ENCODE measurements at places on chromosomes 1 and 21.

GRCh38 chr1:221573756-221574155 is 168.1 kb downstream of the DUSP10 start:
- no peak for DNase-seq

GRCh38 chr1:151058692-151059091 is 730 bp downstream of the CDC42SE1 start:
- DNase-seq: no peak

GRCh38 chr1:164183854-164184635 is 374.9 kb upstream of the PBX1 start:
- no peak for DNase-seq

GRCh38 chr1:174928541-174928940 is 71.2 kb upstream of the CACYBP start:
- DNase-seq: no peak

- DNase-seq: no peak
Observed at GRCh38 chr1:240720976-240721375, 109.0 kb upstream of the GREM2 start.

GRCh38 chr1:200038981-200039848 is 11.7 kb downstream of the NR5A2 start:
- DNase-seq: no peak

DNA sequence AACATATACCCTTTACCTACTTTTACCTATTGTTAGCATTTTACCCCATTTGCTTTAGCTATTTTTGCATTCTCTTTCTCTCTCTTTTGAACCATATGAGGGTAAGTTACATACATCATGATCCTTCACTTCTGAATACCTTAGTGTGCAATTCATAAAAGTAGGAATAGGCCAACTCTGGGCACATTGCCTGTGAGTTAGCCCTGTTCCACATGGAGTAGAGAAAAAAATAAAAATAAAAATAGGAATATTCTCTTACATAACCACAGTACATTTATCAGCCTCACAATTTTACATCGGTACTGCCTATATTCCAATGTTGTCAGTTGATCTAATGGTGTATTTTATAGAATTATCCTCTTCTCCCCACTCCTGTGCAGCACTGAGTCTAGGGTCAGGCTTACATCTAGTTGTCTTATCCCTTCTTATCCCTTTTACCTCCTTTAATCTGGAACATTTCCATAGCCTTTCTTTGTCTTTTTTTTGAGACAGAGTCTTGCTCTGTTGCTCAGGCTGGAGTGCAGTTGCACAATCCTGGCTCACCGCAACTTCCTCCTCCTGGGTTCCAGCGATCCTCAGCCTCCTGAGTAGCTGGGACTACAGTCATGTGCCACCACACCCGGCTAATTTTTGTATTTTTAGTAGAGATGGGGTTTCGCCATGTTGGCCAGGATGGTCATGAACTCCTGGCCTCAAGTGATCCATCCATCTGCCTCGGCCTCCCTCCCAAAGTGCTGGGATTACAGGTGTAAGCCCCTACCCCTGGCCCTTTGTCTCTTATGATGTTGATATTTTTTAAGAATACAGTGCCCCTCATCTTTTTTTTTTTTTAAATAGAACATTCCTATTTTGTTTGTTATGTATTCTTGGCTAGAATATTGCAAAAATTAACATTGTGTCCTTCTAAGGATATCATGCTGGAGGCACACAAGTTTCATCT is 11.1 kb upstream of the SLC30A1 start:
- no peak for DNase-seq

GRCh38 chr1:50110151-50110550 is 1.4 kb downstream of the ELAVL4 start:
- no peak for DNase-seq

DNA sequence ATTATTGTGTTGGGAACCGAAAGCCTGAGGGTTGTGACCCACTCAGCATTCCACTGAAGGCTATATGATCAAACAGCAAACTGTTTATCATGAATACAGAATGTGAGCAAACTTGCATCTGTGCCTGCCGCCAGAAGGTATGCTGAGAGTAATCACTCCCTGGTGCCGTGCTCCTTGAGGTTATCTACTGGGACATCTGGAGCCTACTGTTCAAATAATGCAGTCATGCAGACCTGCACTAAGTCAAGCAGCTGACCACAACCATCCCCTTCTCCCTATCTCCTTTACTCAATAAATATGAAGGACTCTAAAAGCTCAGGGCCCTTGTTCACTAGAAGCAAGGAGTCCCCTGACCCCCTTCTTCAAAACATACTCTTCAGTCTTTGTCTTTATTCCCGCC is 13.5 kb downstream of the GSTM5 start:
- DNase-seq: no peak

DNA sequence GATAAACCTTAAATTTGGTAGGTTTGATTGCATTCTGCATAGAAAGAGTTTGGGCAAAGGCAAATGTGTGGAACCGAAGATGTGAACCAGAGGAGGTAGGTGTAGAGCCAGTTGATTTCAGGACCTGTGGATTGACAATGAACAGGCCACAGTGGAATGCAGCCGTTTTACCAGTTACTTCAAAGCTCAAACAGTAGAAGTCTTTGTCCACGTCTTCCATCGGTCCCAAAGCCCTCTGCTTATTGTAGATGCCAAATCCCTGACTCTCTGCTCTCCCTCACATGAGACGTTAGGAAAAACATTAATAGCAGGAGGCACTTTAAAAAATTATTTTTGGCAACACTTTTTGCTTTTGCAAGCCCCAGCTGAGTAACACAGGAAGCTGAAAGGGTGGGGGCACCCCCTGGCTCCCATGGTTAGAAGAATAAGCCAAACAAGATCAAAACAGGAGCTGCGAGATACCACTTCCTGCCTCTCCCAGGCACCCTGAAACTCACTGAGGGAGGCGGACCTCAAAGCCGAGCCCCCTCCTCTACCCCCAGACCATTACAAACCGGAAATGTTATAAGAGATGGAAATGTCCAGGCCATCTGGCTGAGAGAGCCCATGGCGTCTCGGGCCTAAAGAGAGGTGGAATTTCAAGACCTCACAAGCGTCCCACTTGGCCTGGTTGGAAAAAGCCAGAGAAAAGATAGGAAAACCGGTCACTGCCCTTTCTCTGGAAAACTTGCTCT is 13.5 kb downstream of the TRAF3IP3 start:
- DNase-seq: no peak

GRCh38 chr1:24908591-24909259 is 21.4 kb downstream of the RUNX3 start:
- no peak for DNase-seq

DNA sequence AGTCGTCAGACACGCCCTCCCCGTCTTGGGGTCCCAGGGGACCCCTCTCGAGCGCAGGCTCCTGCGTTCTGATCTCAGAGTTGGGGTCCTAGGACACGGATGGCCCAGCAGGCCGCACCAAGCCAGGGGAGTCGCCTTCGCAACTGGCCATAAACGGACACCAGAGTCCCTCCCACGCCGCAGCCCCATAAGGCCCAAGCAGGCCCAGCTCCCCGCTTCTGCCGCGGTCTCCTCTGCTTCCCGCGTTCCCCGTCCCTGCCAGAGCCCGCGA is 633 bp downstream of the DMRTA2 start:
- DNase-seq: no peak

- no peak for DNase-seq
Observed at GRCh38 chr1:207396168-207396746, 57.9 kb upstream of the CR2 start.

DNA sequence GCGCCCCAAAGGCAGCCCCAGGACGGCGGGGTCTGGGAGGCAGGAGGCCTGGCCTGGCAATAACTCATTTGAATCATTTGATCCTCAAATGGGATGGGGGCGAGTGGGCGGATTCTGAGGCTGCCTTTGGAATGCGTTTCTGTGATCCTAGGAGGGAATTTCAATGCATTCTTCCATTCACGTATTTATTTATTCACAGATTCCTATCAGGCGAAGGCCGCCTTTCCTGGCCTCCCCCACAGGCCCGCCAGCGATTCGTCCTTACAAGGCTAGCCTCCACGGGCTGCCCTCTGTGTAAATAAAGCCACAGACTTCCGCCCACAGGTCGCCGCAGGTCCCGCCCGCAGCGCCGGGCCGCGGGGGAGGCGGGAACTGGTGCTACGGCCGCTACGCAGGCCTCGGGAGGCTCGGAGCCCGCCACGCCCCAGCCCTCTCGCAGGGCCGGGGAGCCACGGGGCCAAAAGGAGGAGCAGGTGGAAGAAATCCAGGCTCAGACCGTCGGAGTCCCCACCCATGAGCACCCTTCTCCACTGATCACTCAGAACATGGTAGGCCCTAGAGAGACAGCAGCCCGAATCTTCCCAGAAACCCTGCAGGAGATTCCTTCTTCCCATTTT is 31.3 kb upstream of the JUN start:
- DNase-seq: peak; percentile 60

GRCh38 chr1:54453022-54453421 is 46.8 kb upstream of the SSBP3 start:
- DNase-seq: no peak

GRCh38 chr1:188432427-188432826 is 1603.7 kb downstream of the PLA2G4A start:
- DNase-seq: no peak

DNA sequence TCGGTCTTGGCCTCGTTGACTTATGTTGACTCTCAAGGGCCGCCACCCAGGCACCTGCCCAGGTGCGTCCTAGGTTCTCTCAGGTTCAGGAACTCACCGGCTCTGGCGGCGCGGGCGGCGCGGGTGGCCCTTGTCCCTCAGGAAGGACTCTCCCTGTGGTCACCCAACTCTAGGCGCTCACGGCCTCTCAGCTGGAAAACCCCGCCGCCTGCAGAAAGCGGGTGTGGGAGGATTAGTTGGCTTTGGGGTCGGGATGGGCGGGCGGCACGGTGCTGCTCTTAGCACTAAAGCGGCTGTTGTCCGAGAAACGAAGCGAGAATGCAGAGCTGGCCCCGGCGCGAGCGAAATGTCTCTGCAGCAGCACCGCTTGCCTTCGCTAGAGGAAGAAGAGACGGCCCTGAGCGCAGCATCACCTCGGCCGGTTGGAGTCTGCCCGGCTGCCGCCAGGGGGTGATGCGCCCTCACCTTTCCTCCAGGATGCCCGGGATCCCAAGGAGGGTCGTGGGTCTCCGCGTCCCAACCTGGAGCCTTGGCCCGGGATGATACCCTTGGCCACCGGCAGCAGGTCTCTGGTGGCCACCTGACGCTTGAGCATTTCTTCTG is 8.1 kb upstream of the TADA1 start:
- DNase-seq: peak; percentile 49

GRCh38 chr1:119341372-119341947 is 27.1 kb upstream of the HAO2 start:
- DNase-seq: no peak

DNA sequence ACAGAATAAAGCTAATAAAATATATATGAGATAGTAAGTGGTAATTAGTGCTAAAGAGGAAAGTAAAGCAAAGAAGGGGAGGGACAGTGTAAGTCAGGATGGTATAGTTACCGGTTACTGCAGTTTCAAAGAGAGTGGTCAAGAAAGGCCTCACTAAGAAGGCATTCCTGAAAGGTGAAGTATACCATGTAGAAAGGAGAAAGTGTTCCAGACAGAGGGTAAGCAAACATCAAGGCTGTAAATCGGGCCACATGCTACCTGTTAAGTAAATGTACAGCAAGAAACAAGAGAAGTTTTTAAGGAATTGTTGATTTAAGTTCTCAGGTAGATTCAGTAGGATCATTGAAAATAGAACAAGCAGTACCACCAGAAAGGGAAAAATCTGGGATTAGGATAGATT is 9.7 kb downstream of the DESI2 start:
- DNase-seq: no peak

- DNase-seq: no peak
Observed at GRCh38 chr1:111990878-111991718, 1.6 kb upstream of the KCND3 start.

GRCh38 chr1:36125129-36125991 is at the start of gene COL8A2:
COL8A2 (minus strand) TSS chr1:36125222; CDS start chr1:36100242, 24,980 bp downstream.
- DNase-seq: no peak

DNA sequence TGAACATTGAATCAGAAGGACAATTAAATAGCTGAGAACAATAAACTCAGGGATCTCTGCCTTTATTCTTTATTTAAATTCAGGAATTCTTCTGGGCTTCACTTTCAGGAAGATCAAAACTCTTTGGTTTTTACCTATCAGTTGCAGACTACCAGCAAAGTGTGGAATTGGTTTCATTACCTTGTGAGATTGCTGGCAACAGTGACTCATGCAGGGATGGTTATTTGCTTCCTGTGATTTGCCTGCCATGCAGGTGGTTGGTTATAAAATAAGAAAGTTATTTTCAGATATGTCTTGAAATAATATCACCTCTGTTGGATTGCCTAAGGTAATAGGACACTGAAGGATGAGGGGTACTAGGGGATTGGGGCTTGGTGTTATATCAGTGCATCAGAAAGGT is 204.6 kb downstream of the PTBP2 start:
- DNase-seq: no peak

- no peak for DNase-seq
Observed at GRCh38 chr1:18297896-18298648, 182.7 kb upstream of the KLHDC7A start.

- DNase-seq: no peak
Observed at GRCh38 chr1:182841368-182841988, 2.3 kb downstream of the DHX9 start.

DNA sequence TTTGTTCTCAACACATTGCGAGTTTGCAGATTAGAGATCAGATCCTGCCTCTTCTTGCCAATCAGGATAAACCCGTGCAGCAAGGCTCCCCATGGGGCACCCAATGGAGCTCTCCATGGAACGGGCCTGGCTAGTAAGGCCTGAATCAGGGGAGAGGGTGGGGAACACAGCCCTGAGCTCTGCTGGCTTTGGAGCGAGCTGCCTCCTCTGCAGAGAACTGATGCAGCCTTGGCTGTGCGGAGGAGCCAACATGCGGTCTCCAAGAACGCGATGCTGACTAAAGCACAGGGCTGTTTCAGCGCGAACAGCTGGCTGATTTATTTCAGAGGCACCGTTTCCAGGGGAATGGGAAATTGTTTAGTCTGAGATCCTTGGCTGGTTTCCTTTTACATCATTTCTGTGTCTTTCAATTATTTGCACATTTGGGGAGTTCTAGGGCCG is 139.7 kb downstream of the TSEN15 start:
- no peak for DNase-seq

- DNase-seq: no peak
Observed at GRCh38 chr1:24708938-24709337, 36.3 kb upstream of the CLIC4 start.

GRCh38 chr1:87023326-87023725 is 108.9 kb downstream of the HS2ST1 start:
- DNase-seq: no peak

GRCh38 chr1:108199781-108200686 is at the start of gene SLC25A24:
SLC25A24 (minus strand) TSS chr1:108200343; CDS start chr1:108200138, 205 bp downstream.
- peak; percentile 58 for DNase-seq

GRCh38 chr1:227314014-227314848 is 4.1 kb downstream of the CDC42BPA start:
- DNase-seq: no peak

- no peak for DNase-seq
Observed at GRCh38 chr21:42525029-42525581, 11.5 kb downstream of the SLC37A1 start.

GRCh38 chr1:13604176-13604575 is 20.5 kb downstream of the PDPN start:
- no peak for DNase-seq

GRCh38 chr21:44317871-44318270 is 18.0 kb downstream of the PFKL start:
- no peak for DNase-seq

GRCh38 chr21:33299181-33299752 is 25.5 kb upstream of the IFNAR1 start:
- no peak for DNase-seq
